ENCODE measurements at places on chromosomes 12 and 14. TPM values are rescaled to one million over a fixed set of nuclear protein-coding genes. Genes with fewer than 3 reads are reported as not detected.

GRCh38 chr12:28082096-28082495, 108.2 kb upstream of the CCDC91 start:
- no peak for DNase-seq

The SLC2A13 gene
- 5.5 TPM for total RNA-seq

The SCN8A gene
- 0.41 TPM for total RNA-seq

GRCh38 chr14:96925422-96925821, 128.2 kb downstream of the VRK1 start:
- DNase-seq: no peak

DNA sequence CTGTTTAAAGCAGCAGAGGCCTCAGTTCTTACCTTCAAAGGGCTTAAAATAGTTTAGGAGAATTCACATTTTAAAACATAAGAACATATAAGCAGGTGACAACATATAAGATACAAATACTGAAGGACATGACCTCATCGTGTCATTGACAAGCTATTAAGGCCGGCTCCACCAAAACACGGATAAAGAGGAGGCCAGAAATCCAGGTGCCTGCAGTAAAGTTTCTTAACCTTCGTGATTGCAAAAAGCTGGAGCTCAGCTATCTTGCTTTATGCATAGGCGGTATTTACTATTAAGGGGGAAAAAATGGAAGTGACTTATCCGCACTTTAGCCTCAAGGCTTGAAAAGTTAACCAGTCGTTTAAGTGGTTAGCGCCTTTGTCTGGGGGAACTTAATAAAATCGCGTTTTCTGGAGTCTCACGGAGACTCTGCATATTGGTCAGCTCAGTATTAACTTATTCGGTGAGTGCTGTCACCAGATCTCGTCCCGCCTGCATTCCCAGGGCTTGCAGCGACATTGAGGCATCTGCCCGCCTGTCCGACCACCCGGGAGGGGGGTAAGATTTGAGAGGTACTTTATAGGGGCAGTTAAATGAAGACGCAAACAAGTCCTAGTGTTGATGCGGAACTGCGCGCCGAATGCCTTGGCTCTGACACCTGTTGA, 1.1 kb upstream of the SP1 start:
- no peak for DNase-seq

DNA sequence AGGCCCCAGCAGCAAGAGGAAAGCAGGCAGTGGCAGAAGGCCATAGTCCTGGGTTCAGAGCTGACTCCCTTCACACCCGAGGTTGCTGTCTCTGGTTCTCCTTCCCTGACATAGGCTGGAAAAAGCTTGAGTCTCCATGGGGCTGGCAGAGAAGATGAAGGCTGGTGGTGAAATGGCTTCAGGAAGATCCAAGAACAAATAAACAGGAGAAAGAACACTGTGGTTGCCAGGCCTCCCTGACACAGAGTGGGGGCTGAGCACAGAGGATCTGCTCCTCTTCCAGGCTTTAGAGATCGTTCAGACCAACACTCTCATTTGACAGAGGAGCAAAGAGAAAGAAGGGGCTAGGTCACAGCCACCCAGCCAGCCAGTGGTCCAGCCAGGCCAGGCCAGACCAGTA, 14.3 kb downstream of the HDAC7 start:
- no peak for DNase-seq

GRCh38 chr14:60178164-60178563, 13.0 kb upstream of the DHRS7 start:
- DNase-seq: no peak

The FIGNL2 gene
- total RNA-seq: 0.30 TPM

DNA sequence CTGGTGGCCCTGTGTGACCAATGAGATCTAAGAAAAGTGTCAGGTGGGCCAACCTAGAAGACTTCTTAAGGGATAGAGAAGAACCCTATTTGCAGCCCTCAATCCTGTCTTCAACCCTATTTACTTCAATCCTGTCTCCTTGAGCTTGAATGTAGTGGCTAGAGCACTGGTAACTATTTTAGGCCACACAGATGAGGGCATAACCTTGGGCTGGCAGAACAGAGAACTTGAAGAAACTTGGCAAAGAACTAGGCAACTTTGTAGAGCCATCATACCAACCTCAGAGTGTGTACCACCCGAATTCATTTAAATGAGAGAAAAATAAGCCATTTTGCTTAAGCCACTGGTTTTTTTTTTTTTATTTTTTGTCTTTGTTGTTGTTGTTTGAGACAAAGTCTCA, 94.8 kb downstream of the TMTC1 start:
- DNase-seq: no peak

- DNase-seq: peak; percentile 64
These were observed at the start of gene B4GALNT1 for GRCh38 chr12:57632958-57633840. TSS of gene B4GALNT1 (minus strand) at chr12:57633201. CDS start at chr12:57632132, 1,069 bp downstream.

- DNase-seq: no peak
These were observed 802.0 kb downstream of the C12orf50 start for GRCh38 chr12:87227162-87227561.

- DNase-seq: no peak
These were observed 188.7 kb upstream of the ARID2 start for GRCh38 chr12:45540661-45541341.

DNA sequence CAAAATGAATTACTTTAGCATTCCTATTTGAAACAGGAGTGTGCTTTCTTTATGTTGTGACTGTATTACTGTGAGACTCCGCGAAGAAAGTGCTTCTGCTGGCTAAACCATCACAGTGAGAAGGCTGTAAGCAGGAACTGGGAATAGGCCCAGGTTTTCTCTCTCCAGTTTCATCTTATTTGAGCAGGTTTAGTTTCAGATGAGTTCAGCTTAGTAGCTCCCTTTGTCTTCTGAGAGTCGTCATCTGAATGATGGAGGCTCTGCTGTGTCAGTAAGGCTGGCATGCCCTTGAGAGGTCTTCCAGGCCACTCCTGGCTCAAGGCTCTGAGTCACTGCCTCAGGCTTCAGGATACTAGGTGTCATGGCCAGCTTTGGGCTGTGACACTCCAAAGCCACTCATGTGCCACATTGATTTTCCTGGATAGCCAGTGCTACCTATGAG, 205.6 kb upstream of the RGS6 start:
- DNase-seq: no peak

- DNase-seq: no peak
These were observed 28.0 kb downstream of the ATG14 start for GRCh38 chr14:55383541-55384140.
